Stomach (tissue), 19 donors: ENCODE measurements at places on chromosomes 6 and 20. TPM values are rescaled to one million over a fixed set of nuclear protein-coding genes. Genes with fewer than 3 reads are reported as not detected.
A peak's percentile ranks its signal among the peaks of the same experiment; 100 is the strongest.

Gene RBPJL
- total RNA-seq: not detected

- no peak overlapping the region for H3K4me3 ChIP-seq
- no peaks in the 10 kb centered on the region for H3K36me3 ChIP-seq
- H3K27me3 ChIP-seq: no peaks in the 10 kb centered on the region
- H3K27ac ChIP-seq: no peak overlapping the region
Observed at GRCh38 chr6:126963077-126963809, 155.2 kb upstream of the RSPO3 start.

DNA sequence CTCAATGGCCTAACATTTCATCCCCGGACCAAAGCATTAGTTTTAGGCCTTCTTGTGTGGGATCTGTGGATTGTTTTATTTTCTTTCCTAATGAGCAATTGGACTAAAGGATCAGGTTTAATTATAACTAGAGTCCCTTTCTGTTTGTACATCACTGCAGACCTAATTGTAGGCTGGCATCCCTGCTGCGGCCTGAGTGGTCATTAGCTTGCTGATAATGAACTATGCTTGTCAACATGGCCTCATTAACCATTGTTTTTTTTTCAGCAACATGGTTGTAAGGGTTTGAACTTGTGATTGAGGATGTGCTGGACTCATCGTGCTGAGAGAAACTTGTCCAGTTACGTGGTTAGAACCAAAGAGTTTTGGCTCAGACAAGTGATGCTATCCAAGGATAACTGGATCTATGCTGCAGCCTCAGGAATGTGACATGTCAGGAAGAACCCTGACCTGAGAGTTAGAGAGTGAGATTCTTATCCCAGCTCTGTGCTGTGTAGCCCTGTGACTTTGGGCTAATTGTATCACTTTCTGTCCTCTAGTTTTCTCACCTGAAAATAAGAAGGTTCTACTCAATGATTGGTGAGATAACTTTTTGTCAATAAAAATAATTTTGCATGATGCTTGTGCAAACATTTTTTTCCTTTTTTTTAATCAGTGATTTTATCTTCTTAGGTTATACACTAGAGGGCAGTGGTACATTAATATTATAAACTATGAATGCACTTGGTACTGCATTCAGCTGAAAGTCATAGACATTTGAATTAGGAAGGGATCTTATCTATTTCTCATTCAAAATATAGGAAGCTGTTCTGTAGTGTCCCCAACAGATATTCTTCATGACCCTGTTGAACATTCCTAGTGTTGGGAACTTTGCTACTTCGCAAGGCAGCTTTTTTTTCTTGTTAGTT, 140.9 kb downstream of the RNF144B start:
- peak; percentile 16 for DNase-seq
- no peaks in the 10 kb centered on the region for H3K4me1 ChIP-seq
- H3K36me3 ChIP-seq: no peaks in the 10 kb centered on the region
- H3K27me3 ChIP-seq: no peaks in the 10 kb centered on the region
- H3K27ac ChIP-seq: no peak overlapping the region
- no peak overlapping the region for H3K4me3 ChIP-seq

Gene TDRD6
- total RNA-seq: 0.89 TPM

Gene LGSN
- total RNA-seq: not detected

GRCh38 chr6:147653631-147654030, 145.1 kb downstream of the SAMD5 start:
- no peak for DNase-seq
- H3K4me3 ChIP-seq: no peak overlapping the region
- H3K27me3 ChIP-seq: no peaks in the 10 kb centered on the region
- H3K27ac ChIP-seq: no peak overlapping the region
- H3K4me1 ChIP-seq: no peaks in the 10 kb centered on the region

Gene FANCE
- total RNA-seq: 2.9 TPM

Gene CST3
- total RNA-seq: 2,024 TPM

Gene BMP5
- 18.1 TPM for total RNA-seq

GRCh38 chr20:23637282-23638221, at the start of gene CST3:
Gene CST3, minus strand, starts transcription at chr20:23637955. Its CDS starts 93 bp downstream, at chr20:23637862.
- H3K27ac ChIP-seq: peak within 1 kb of the TSS; percentile 99
- peaks cover 7% of the 10 kb centered on the region for H3K27me3 ChIP-seq
- H3K4me3 ChIP-seq: peak within 1 kb of the TSS; percentile 65
- peak; percentile 96 for DNase-seq
- peaks cover 22% of the 10 kb centered on the region for H3K36me3 ChIP-seq
- peaks cover 25% of the 10 kb centered on the region for H3K4me1 ChIP-seq

DNA sequence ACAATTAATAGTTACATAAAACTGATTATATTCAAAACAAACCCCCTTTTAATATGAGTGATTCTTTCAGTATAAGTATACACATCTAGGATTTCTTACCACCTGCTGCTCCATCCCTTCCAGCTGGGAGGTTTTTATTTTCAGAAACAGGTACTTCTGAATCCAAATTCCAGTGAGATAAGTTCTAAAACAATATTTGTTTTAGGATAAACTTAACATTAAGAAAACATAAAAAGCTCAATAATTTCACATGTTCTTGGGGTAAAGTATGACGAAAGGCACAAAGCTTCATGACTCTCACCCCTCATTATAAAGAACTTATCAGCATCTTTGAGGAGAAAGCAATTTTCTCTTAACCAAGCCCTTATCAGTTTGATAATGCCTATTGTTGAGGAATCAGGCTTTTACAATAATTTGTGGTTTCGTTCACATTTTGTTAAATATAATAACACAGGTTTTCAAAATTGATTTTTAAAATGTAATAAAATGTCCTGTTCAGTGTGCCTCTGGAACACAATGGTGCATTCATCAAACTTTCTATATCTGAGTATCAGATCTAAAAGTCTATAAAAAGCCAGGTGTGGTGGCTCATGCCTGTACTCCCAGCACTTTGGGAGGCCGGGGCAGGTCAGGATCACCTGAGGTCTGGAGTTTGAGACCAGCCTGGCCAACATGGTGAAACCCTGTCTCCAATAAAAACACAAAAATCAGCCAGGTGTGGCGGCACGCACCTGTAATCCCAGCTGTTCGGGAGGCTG, 4.3 kb downstream of the FAM217A start:
- H3K4me3 ChIP-seq: no peak overlapping the region
- H3K4me1 ChIP-seq: peaks cover 10% of the 10 kb centered on the region
- DNase-seq: no peak
- H3K36me3 ChIP-seq: no peaks in the 10 kb centered on the region

GRCh38 chr6:11639376-11640235, 102.1 kb downstream of the TMEM170B start:
- H3K36me3 ChIP-seq: no peaks in the 10 kb centered on the region
- H3K27ac ChIP-seq: no peak overlapping the region
- H3K4me3 ChIP-seq: no peak overlapping the region
- H3K27me3 ChIP-seq: no peaks in the 10 kb centered on the region

GRCh38 chr6:157343732-157344131, 20.4 kb upstream of the TMEM242 start:
- DNase-seq: no peak
- H3K27me3 ChIP-seq: no peaks in the 10 kb centered on the region
- no peaks in the 10 kb centered on the region for H3K4me1 ChIP-seq
- no peak overlapping the region for H3K27ac ChIP-seq
- H3K36me3 ChIP-seq: no peaks in the 10 kb centered on the region

Gene CDH22
- total RNA-seq: not detected

DNA sequence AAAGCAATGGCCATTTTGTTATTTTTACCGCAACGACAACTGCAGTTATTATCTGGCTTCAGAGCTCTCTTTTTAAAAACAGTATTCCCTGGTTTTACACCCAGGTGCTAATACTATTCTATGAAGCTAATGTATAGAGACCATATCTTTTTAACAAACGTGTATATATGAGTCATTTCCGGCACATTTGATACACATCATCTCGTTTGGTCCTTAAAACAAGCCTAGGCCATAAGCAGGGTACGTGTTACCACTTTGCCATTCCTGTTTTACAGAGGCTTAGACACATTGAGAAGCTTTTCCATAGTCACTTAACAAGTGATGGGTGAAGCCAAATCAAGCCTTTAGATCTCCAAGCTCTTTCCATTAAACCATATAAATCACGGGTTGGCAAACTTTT, 5.5 kb downstream of the TRAF3IP2 start:
- H3K27me3 ChIP-seq: no peaks in the 10 kb centered on the region
- no peak overlapping the region for H3K4me3 ChIP-seq
- peaks cover 58% of the 10 kb centered on the region for H3K4me1 ChIP-seq
- H3K27ac ChIP-seq: peak overlapping the region; percentile 97
- DNase-seq: no peak
- H3K36me3 ChIP-seq: peaks cover 6% of the 10 kb centered on the region

- no peak for DNase-seq
- no peaks in the 10 kb centered on the region for H3K27me3 ChIP-seq
- peaks cover 7% of the 10 kb centered on the region for H3K4me1 ChIP-seq
- no peak overlapping the region for H3K27ac ChIP-seq
- H3K4me3 ChIP-seq: no peak overlapping the region
Observed at GRCh38 chr20:19269737-19270340, 57.4 kb downstream of the SLC24A3 start.

GRCh38 chr6:37757381-37757780, 59.7 kb upstream of the MDGA1 start:
- no peak overlapping the region for H3K27ac ChIP-seq
- no peaks in the 10 kb centered on the region for H3K27me3 ChIP-seq
- DNase-seq: no peak
- H3K4me3 ChIP-seq: no peak overlapping the region
- H3K36me3 ChIP-seq: no peaks in the 10 kb centered on the region

DNA sequence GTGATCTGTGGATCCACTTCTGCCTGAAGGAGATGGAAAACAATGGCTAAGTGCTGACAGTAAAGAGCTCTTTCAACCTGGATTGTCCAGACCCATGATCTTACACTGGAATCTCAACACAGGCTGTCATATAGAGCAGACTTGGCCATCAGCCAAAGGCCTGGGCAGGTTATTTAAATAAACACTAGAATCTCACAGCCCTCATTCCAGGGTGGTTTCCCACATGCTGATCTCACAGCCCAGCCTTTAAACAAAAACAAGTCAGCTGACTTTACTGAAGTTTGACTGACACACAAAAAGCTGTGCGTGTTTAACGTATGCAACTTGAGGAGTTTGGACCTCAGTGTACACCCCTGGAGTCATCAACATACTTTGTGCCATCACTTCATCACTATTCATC, 28.4 kb downstream of the SYNDIG1 start:
- no peaks in the 10 kb centered on the region for H3K27me3 ChIP-seq
- no peak overlapping the region for H3K27ac ChIP-seq
- H3K36me3 ChIP-seq: no peaks in the 10 kb centered on the region
- DNase-seq: peak; percentile 64
- no peak overlapping the region for H3K4me3 ChIP-seq

DNA sequence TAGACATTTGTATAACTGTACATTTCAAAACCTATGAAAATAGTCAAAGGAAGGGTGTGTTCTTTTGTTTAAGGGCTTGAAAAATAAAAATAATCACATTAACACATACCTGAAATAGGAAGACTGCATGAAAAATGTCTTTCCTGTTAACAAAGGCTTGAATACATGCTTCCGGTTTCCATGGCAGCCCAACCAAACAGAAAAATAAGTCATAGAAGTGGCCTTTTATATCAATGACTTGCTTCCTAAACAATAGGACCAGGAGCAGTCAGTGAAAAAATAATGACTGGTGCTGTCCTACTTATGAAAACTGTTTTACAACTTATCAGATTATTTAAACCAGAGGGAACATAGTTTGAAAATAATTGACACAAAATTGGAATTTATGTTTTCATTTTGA, 412.6 kb upstream of the PLCB4 start:
- no peaks in the 10 kb centered on the region for H3K27me3 ChIP-seq
- no peaks in the 10 kb centered on the region for H3K36me3 ChIP-seq
- H3K4me1 ChIP-seq: no peaks in the 10 kb centered on the region
- no peak overlapping the region for H3K27ac ChIP-seq
- H3K4me3 ChIP-seq: no peak overlapping the region

GRCh38 chr6:1363298-1363697, 26.1 kb upstream of the FOXF2 start:
- H3K4me1 ChIP-seq: peaks cover 3% of the 10 kb centered on the region
- H3K36me3 ChIP-seq: no peaks in the 10 kb centered on the region
- DNase-seq: no peak
- peak overlapping the region; percentile 65 for H3K27ac ChIP-seq
